ENCODE measurements at places on chromosomes 1 and 21.

- peak; percentile 53 for DNase-seq
These were observed 2.8 kb upstream of the CD1D start for GRCh38 chr1:158177700-158178450.

GRCh38 chr1:109502364-109502851, 7.1 kb downstream of the AMIGO1 start:
- DNase-seq, result no peak

DNA sequence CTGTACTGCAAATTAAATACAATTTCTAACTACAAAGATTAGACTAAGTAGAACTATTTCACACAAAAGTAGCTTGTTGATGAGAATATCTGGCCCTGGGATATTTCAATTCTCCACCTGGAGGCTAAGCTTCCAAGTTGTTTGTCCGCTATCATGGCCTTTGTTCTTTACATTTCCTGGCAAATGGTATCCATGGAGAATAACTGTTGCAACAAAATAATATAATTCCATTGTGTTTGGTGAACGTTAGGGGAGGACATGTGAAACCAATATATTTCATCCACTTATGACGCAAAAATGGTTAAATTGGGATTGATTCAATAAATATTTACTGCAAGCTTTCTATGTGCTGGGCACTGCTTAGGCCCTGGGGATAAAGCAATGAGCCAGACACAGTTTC, 565.4 kb downstream of the PTPRC start:
- DNase-seq, result no peak

GRCh38 chr1:210709701-210710100, 381.0 kb downstream of the HHAT start:
- no peak for DNase-seq

- DNase-seq, result no peak
These were observed 141.8 kb upstream of the ADAMTS5 start for GRCh38 chr21:27108701-27109100.

All from C1 segment of cervical spinal cord (tissue), 14 donors.